CD8-positive, alpha-beta memory T cell (primary cell): ENCODE measurements at places on chromosomes 1 and 21.

DNA sequence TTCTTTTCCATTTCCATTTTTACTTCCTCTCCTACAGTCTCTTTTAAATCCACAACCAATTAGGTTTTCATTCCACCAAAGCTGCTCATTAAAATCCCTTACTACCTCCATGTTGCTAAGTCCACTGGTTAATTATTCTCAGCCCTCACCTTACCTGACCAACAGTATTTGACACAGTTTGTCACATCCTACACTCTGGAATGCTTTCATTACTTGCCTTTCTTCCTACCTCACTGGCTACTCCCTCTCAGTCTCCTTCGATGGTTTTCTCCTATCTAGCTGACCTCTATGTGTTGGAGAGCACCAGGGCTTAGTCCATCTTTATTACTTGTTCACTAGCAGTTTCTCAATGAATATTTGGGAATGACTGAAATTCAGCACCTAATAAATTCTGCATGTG lies 78.6 kb downstream of the NME7 start:
- DNase-seq = no peak

DNA sequence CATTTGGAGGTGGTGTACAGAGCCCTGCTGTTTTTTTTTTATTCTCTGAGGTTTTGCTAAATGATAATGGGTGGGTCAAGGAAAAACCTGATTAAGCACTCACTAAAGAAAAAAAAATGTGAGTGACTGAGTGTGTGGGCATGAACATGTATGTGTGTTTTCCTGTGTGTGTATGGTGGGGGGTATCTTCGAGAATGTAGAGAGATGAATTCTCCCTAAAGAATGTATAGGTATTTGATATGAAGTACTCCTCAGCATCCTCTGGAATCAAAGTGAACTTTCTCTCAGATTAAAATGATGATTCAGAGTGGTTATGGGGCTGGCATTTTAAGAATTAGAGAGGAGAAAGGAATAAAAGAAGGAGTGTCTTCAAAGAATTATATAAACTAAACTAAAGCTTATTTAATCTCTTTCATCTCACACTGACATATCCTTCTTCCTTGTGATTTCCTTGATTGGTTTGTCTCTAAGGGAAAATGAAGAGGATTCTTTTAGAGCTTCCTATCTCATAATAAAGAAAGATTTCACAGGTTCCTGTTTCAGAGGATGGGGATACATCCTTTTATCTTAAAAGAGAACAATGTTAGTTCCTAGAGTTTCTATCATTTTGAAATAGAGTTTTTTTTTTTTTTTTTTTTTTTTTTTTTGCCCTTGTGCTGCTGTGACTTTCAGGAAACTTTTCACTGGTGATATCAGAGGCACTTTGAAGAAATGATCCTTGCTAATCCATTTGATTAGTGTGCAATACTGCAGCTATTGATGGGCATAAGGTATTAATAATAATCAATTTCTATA lies 23.9 kb downstream of the S1PR1 start:
- no peak for DNase-seq

DNA sequence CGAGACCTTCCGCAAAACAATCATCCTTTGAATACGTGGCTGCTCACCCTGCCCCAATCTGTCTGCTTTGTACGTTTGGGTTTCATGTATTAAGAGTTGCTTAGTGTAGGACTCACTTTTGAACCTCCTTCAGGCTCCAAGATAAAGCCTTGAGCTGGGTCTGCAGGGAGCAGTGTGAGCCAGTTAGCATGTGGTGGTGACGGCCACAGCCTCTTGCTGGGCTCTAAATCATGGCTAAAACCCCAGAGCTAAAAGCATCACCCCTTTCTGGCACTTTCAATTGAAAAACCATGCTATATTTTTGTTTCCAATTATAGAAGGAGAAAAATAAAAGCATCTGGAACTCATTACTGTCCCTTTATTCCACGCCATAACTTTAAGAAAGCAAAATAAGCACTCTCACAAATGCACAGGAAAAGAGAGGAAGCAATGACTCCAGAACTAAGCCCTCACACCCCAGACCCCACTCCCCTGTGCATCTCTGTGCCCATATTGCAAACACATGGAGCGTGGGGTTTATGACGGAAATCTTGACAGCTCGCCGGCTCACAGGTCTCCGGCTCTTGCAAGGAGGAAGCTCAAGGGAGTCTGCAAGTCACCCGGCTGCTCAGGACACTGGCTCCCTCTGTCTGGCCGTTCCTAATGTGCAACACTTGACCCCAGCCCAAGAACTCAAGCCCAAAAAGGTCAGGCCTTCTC lies 135.5 kb downstream of the MIS18A start:
- DNase-seq = no peak

- no peak for DNase-seq
These were observed 116.9 kb upstream of the KCNK1 start for GRCh38 chr1:233496993-233497392.

- no peak for DNase-seq
These were observed 159.5 kb downstream of the ST6GALNAC3 start for GRCh38 chr1:76234061-76234460.

- no peak for DNase-seq
These were observed 47.3 kb upstream of the SSX2IP start for GRCh38 chr1:84737590-84737989.

DNA sequence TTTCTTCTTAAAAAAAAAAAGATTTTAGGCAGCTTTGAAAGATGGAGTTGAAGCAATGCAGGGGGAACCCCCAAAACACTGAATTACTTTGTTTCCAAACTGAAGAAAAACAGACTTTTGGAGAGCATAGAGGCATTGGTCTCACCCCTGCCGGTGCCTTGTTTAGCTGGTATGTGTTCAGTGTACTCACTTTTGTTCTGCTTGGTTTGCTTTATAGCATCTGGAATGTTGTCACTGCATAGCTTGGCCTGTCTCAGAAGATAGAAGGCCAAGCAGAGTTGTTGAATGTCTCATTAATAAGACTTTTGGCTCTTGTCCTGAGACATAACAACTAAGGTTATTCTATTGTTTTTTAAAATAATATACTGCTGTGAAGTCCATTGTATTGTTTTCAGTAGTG lies 6.9 kb downstream of the THRAP3 start:
- no peak for DNase-seq

DNA sequence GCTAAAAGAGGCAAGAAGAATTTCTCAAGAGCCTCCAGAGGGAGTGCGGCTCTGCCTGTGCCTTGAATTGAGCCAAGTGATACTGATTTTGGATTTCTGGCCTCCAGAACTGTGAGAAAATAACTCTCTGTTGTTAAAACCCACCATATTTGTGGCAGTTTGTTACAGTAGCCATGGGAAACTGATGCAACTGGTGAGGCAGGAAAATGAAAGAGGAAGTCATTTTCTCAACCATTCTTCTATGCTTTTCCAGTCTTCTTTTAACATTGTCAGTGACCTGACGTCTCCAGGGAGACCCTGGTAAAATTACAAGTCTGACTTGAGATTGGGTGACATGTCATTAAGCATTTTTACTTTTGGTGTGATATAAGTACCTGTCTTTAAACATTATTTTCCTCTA lies 5.8 kb downstream of the OR6P1 start:
- no peak for DNase-seq

- DNase-seq = no peak
These were observed 30.5 kb downstream of the TNNT2 start for GRCh38 chr1:201346987-201347386.

- DNase-seq = no peak
These were observed 38.5 kb upstream of the EFCAB14 start for GRCh38 chr1:46757247-46757955.

DNA sequence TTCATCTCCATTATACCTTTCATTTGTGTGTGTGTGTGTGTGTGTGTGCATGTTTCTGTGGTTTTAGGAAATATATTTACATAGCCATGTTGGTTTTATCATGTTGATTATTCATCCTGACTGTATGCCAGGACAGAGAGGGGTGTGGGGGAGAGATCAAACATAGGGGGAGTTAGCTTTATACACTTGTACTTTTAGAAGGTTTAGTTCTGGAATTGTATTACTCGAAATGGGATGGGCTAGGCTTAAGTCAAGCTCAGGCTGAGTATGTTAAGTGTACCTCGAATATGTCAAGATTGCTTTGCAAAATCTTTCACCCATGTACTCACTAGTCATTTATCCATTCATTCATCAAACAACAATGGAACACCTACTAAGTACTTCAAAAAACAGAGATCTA lies 123.3 kb downstream of the HMCN1 start:
- DNase-seq = no peak

GRCh38 chr1:24827379-24828135 lies 82.3 kb downstream of the CLIC4 start:
- no peak for DNase-seq

DNA sequence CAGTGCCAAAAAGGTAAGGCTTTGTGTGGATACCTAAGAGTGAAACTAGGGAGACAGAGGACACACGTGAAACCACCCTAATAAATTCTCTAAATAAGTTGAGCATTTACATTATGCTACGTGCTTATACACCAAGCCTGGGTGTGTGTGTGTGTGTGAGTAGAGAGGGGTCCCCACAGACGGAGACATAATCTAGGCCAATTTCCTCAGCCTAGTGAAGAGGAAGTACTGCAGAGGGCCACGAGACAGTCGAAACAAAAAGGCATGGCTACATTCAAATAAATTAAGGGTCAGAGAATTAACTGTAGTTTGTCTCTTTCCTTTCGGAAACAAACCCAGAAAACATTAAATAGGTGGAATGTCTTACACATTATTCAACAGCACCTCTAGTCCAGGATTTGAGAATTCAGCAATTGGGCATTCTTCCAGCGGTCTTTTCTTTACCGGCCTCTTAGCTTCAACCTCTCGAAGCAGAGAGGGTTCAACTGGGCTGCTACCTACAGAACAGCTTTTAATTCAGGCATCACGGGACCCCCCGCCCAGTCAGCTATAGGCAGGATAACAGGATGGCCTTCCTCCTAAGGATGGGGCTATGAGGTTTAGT lies 75.0 kb downstream of the DESI2 start:
- DNase-seq = no peak

DNA sequence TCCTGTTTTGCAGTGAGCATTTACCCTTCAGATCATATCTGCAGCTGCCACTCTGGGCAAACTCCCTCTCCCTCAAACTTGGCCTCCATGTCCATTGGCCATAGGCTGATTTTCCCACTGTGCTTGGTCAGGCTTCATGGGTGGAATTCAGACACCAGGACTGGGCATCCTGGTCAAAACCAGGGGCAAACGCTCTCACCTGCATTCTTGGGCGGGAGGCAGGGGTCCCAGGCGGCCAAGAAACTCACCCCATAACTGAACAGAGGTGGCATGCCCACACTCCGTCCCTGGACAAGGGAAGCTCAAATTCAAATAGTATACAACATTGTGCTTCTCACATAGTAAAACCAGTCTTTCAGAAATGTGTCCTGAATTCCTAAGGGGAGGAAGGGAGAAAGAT lies 81.1 kb upstream of the ZNF648 start:
- DNase-seq = no peak

- DNase-seq = no peak
These were observed 844 bp downstream of the ZMYM6 start for GRCh38 chr1:35030756-35031446.

- DNase-seq = no peak
These were observed 89.0 kb downstream of the PSMG1 start for GRCh38 chr21:39094087-39094780.

DNA sequence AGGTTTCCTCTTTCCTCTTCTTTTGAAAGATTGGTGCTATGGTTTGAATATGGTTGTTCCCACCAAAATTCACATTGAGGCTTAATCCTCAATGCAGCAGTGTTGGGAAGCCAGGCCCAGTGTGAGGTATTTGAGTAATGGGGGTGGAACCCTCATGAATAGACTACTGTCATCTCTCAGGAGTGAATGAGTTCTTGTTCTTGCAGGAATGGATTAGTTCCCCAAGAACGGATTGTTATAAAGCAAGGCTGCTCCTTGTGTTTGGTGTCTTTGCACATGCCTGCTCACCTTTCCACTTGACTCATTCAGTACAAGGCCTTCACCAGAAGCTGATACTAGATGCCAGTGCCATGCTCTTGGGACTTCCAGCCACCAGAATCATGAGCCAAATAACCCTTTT lies 223.2 kb downstream of the BACH1 start:
- DNase-seq = no peak

DNA sequence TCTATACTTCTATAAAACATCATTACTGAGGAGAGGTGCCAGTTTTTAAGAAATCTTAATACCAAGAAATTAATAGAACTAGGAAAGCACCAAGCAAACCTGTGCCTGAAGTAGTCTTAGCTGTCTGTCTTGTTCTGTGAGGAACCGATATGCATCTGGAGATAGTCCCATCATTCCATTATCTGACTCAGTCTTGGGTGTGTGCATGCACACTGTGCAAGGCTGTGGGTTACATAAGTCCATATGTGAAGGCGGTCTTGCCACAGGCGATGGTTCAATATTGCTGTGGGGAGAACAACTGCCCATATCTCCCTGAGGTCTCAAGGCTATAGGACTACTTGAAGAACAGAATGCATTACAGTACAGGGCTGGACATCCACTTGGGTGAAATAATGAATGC lies 33.8 kb downstream of the STIL start:
- no peak for DNase-seq

GRCh38 chr1:215986401-215986800 lies 419.3 kb downstream of the KCTD3 start:
- no peak for DNase-seq

DNA sequence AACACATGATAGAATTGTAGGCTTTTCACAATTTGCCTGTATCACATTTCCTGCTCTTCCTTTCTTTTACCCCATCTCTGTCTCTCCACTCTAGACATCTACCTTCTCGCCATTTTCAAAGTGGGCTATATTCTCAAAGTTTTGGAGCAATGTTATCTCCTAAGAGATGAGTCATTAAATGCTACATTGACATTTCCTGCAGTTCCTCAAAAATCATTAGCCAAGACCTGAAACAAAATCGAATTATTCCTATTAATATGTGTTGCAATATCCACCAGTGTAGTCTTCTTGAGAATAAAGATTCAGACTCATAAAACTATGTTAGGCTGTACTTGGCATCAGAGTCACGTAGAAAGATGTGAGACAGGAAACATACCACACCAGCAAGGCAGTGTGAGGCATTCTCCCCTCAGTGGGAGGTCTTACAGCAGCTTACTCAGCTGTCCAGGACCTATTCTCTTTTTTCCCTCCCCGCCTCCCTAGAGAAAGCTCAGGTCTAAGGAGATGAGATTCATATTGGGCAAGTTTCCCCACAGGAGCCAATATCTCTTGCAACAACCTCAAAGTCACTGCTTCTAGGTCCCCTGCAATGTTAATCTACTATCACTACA lies 38.8 kb downstream of the FRRS1 start:
- no peak for DNase-seq

GRCh38 chr21:43783098-43783700 lies 6.2 kb upstream of the RRP1 start:
- no peak for DNase-seq

- no peak for DNase-seq
These were observed 337.4 kb downstream of the SRGAP2C start for GRCh38 chr1:121522061-121522759.

GRCh38 chr1:155591770-155592169 lies 18.2 kb upstream of the MSTO1 start:
- peak; percentile 54 for DNase-seq
